ENCODE measurements at places on chromosomes 11 and 22. TPM values are rescaled to one million over a fixed set of nuclear protein-coding genes. Genes with fewer than 3 reads are reported as not detected.

Gene CTSF
- 28.4 TPM for total RNA-seq

Gene JHY
- total RNA-seq, result 6.8 TPM

Gene INSC
- total RNA-seq, result 0.62 TPM

Gene KCNJ1
- not detected for total RNA-seq

Data from M059J (cell line).